Kidney (tissue), 22 donors: ENCODE measurements at places on chromosomes 4 and X. TPM values are rescaled to one million over a fixed set of nuclear protein-coding genes. Genes with fewer than 3 reads are reported as not detected.

Gene KDR
- 28.8 TPM for total RNA-seq

GRCh38 chrX:48683411-48683982 lies at the start of gene WAS:
Gene WAS, plus strand, starts transcription at chrX:48683799. Its CDS starts 55 bp downstream, at chrX:48683854.
- no peak within 1 kb of the TSS for H3K4me3 ChIP-seq
- no peak for DNase-seq
- no peak within 1 kb of the TSS for H3K27ac ChIP-seq
- H3K27me3 ChIP-seq, result no peaks in the 10 kb centered on the region
- no peaks in the 10 kb centered on the region for H3K4me1 ChIP-seq

GRCh38 chrX:100512471-100512870 lies 72.3 kb upstream of the TNMD start:
- no peaks in the 10 kb centered on the region for H3K36me3 ChIP-seq
- no peaks in the 10 kb centered on the region for H3K27me3 ChIP-seq
- H3K27ac ChIP-seq, result no peak overlapping the region
- peak; percentile 17 for DNase-seq
- H3K4me1 ChIP-seq, result no peaks in the 10 kb centered on the region

DNA sequence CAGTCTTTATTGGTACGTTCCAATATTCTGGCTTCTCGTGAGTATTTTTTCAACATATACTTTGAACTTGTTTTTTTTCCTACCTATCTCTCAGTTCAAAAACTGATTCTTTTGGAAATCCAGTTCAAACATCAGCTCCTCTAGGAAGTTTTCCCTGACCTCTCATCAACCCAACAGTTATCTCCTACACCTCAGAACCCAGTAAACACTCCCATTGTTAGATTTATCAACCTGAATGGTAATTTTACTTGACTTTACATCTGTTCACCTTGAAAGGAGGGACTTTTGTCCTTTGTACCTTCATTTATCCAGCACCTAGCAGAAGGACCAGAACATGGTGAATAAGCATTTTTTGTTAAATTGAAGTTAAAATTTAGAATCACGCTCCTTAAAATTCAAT lies 13.6 kb downstream of the CAMK2D start:
- H3K36me3 ChIP-seq, result no peaks in the 10 kb centered on the region
- DNase-seq, result no peak
- H3K27ac ChIP-seq, result no peak overlapping the region
